ENCODE measurements at places on chromosomes 3 and 15.

DNA sequence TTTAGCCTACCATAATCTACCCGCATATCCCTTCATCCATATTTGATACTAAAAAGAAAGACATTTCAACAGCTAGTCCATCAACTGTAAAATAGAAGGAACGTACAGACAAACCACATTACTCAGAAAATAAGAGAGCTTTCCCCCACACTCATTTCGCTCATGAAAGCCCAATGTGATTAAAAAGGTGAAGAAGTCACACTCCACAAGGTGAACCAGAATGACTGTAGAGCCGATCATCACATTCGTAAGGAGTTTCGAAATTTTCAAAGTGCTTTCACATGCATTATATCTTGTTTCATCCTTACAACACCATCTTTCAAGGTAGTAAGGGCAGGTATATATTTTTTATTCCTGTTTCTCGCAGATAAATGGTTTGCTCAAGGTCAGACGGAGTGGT is 225.3 kb downstream of the FOXP1 start:
- no peak for DNase-seq

GRCh38 chr3:39275963-39276593 is 3.8 kb downstream of the CX3CR1 start:
- DNase-seq = no peak

GRCh38 chr15:67559576-67559975 is 17.1 kb downstream of the MAP2K5 start:
- no peak for DNase-seq

DNA sequence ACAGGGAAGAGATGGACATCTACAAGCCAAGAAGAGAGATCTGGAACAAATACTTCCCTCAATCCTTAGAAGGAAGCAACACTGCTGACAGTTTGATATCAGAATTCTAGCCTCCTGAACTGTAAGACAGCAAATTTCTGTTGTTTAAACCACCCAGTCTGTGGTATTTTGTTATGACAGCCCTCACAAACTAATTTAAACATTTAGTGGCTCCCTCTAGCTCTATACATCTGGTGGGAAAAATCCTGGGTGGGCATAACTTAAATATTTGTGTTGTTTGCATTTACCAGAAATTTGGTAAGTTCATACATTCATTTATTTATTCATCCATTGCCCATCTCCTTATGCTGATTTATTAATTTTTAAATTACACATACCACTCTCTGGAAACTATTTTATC is 62.5 kb upstream of the GSK3B start:
- DNase-seq = no peak

GRCh38 chr3:44612678-44613077 is 12.2 kb upstream of the ZNF197 start:
- no peak for DNase-seq

DNA sequence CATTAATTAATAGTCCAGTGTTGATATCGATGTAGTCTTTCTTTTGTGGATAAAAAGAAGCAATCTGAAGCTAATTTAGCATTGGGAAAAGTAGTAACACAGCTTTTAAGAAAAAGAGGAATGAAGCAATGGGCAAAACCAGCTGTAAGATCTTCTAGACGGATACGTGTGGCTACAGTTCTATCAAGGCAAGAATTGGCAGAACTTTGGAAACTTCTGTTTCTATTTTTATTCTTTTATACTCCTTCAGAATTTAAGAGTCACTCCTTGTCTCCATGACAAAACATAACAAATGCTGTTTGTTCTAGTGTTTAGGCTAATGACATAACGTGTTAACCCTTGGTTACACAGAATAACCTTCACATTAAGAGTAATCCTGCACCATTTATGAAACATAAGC is 289.2 kb downstream of the ROBO2 start:
- DNase-seq = no peak

DNA sequence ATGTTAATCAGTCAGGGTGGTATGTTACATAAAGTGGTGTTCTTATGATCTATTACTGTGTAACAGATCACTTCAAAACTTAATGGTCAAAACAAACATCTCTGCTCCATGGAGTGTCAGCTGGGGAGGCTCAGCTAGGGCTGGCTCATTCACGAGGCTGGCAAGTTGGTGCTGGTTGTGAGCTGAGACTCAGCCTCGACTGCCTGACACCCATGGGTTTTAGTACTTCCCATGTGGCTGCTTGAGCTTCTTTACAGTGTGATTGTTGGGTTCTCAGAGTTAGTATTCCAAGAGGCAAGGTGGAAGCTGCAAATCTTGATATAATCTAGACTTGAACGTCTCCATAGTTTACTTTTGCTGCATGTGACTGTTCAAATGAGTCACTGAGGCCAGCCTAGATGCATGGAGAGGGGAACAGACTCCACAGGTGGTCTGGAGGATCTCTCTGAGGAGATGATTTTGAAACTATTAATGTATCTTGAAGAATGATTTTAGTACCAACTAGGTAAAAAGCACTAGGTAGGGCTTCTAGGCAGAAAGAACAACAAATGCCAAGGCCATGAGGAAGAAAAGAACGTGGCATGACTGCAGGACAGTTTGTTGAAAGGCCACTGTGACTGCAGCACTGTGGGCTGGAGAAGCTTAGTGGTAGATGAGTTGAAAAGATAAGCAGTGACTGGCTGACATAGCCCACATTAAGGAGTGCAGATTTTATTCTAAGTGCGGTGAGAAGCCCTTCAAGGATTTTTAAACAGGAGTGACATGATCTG is 281.1 kb upstream of the PROK2 start:
- DNase-seq = no peak

DNA sequence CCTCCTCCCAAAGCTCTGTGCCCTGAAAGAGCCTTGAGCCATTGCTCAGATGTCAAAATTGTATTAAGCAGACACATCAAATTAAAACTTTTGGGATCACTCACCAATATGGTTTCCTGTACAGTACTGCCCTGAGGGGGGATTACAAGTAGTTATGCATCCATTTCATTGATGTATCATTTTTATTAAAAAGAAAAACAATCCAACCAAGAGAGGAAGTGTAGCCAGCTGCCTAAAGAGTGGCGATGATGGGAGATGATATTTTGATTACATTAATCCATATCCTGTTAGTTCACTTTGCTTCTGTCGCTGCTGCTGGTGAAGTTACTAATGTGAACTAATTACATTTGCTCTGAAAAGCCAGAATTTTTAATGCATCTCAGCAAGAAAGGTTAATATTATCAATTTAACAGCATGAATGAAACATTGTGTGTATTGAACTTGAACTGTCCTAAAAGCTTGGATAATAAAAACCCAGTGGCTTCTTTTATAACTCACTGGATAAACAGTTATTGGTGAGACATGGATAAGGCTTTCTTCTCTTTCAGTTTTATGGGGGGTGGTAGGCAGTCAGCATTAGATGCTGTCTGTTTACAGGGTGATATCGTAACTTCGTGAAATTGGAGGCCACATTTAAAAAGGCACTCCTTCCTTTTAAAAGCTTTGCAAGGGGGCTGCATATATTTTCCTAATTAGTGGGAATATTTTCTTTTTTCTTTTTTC is 87.7 kb downstream of the IGF1R start:
- DNase-seq = no peak

DNA sequence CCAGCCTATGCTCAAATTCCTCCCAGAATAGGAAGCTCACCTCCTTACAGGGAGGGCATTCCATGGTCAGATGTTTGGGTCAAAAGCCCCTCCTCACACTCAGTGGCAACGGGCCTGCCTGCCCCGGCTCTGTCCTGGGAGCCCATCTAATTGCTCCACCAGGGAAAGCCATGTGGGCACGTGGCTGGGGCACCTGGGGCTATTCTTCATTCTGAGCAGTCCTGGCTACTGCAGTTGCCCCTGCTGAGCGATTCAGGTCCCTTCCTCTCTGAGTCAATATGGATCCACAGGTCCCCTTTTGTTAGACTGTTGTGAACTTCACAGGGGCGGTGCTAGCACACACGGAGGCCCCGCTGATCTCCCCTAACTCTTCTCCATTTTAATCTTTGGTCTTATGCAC is 39.4 kb downstream of the TPRA1 start:
- DNase-seq = no peak

- no peak for DNase-seq
These were observed 83.4 kb downstream of the CHSY1 start for GRCh38 chr15:101168463-101168824.

DNA sequence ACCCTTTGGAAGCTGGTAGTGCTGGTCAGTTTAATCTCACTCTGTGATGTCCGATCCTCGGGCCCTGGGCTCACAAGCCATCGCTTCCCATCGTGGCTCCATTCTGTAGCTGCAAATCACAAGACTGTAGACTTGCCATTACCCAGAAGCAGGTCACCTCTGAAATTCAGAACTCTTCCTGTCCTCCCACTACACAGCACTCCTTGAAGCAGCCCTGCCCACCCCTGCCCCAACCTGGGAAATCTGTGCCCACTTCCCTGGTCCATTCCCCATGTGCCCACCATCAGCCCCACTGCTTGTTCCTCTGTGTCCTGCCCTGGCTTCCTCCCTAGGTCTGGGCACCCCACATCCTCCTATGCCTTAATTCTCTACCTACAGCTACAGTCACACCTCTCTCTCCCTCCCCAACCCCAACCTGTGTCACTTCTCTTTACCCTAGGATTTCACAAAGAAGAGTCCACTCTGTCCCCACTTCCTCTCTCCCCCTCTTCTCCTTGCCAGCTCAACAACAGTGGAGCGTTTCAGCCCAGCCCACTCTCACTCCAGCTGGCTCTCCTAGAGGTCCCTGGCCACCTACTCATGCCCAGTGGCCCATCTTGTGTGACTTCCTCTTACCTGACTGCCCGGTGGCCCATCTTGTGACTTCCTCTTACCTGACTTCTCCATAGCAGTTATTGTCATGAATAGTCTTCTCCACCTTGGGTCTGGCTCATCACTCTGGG is 8.3 kb downstream of the ZNF710 start:
- DNase-seq = no peak

- no peak for DNase-seq
These were observed 133.2 kb downstream of the CHSY1 start for GRCh38 chr15:101118615-101119014.

GRCh38 chr15:55461447-55461846 is 46.6 kb downstream of the DNAAF4 start:
- no peak for DNase-seq

GRCh38 chr3:107092121-107092520 is 285.1 kb upstream of the CCDC54 start:
- DNase-seq = no peak

- DNase-seq = no peak
These were observed 57.4 kb downstream of the OSTN start for GRCh38 chr3:191256405-191256804.

DNA sequence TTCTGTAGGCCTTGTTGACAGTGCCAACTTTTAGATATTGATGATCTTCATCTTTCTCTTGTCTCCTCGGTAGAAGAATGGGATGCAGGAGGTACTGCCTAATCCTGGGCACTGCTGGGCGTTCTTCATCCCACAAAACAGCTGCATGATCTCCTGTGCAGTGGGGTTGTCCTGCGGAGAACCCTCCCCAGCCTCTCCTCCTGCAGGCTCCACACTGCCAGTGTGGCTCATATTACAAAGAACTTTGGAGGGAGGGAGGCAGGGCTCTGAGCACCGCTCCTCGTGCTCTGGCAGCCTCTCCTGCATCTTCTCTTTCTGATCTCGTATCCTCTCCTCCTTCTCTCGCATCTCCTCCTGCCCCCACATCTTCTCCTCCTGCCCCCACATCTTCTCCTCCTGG is 7.5 kb downstream of the GOLGA6L2 start:
- no peak for DNase-seq

DNA sequence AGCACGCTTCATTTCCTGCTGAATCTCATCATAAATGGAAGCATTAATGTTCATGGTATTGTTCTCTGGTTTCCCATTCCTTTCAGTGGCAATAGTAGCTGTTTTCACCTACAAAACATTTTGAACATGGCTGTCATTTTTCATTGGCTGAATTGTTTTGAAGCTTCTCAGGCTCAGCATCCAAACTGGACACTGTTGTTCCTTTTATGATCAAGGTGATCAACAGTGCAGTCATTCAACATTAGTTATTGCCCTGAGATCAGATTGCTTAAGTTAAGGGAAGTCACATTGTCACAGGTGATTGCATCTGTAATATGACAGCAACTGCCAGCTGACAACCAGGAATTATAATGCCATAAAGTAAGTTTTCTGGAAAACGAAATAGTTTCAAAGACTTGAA is 46.9 kb downstream of the SATB1 start:
- peak; percentile 75 for DNase-seq

DNA sequence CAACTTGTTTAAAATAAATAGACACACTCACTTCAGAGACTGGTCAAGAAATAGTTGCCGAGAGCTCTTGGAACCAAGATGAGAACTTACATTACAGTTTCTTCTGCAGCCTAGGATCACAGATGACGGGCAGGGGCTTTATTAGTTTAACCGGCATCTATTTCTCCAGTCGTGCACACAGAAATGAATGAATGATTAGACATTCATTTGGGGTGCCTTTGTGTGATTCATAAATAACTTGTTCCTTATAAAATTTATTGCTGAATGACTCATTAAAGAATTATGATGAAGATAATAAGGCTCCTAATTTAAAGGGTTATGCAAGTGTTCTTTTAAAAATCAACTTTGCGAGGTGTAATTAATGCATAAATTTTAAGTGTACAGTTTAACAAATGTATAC is 20.8 kb downstream of the NFKBIZ start:
- no peak for DNase-seq

DNA sequence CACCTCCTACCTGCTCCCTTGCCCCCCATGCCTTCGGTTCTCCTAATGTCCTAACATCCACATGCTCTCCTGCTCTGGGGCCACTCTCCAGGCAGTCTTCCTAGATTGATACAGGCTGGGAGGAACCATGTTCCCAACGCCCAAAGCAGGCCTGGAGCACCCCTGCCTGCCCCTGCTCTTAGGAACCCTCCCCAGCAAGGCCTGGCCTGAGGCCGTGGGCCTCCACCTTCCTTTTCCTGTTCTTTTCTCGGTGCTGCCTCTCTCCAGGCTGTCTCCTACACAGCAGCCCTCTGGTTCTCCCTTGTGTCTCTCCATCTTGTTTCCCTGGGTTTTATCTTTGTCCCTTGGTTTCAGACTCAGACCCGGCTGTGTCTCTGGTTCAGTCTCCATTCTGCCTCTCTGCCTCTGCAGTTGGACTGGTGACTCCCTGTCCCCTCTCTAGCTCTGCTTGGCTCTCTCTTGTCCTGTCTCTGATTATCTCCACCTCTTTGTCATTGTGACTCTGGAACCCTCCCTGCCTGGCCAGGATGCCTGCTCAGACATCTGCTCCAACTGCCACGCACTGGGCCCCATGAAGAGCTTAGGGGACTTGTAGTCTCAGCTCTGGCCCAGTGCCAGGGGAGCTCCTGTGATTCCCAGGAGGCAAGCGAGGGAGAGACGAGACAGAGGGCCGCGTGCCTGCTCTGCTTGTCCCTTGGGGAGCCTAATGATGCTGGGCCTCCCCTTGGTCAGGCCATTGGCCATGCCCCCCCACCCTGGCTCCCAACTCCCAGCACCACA is 26.0 kb upstream of the RPL29 start:
- DNase-seq = no peak

GRCh38 chr3:45524565-45524964 is 70.0 kb upstream of the LIMD1 start:
- no peak for DNase-seq

GRCh38 chr3:154135511-154136173 is 14.5 kb downstream of the ARHGEF26 start:
- no peak for DNase-seq

DNA sequence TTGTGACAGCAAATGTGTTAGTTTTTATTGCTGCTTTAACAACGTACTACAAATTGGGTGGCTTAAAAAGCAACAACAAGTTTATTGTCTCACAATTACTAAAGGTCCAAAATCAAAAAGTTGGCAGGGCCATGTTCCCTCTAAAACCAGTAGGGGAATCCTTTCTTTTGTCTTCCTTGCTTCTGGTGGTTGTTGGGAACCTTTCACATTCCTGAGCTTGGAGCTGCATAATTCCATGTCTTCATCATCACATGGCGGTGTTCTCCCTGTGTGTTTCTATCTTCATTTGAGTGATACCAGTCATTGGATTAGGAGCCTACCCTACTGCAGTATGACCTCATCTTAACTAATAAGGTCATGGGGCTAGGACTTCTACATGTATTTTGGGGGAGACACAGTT is 7.4 kb downstream of the SPRED1 start:
- no peak for DNase-seq
